ENCODE measurements at places on chromosomes 12 and 14.
A peak's percentile ranks its signal among the peaks of the same experiment; 100 is the strongest.

- no peak for DNase-seq
Observed at GRCh38 chr14:90676912-90677311, 139.3 kb downstream of the TTC7B start.

DNA sequence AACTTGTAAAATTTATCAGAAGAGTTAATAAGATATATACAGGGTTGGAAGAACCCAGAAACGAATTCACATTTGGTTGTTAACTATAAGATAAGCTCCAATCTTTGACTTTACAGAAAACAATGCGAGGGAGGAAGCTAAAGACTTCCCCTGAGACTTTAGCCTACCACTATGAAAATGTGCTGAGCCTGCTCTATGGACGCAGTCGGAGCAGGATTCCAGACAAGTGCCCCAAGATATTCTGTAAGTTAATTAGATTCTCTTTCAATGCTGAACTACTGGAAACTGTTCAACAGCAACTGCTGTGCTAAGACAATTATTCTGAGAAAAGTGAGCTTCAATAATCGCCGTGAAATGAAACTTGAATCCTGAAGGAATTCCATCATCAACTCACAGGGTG, 8.3 kb upstream of the LRRC10 start:
- no peak for DNase-seq

GRCh38 chr14:93207468-93208308, 632 bp downstream of the UBR7 start:
- peak; percentile 44 for DNase-seq

DNA sequence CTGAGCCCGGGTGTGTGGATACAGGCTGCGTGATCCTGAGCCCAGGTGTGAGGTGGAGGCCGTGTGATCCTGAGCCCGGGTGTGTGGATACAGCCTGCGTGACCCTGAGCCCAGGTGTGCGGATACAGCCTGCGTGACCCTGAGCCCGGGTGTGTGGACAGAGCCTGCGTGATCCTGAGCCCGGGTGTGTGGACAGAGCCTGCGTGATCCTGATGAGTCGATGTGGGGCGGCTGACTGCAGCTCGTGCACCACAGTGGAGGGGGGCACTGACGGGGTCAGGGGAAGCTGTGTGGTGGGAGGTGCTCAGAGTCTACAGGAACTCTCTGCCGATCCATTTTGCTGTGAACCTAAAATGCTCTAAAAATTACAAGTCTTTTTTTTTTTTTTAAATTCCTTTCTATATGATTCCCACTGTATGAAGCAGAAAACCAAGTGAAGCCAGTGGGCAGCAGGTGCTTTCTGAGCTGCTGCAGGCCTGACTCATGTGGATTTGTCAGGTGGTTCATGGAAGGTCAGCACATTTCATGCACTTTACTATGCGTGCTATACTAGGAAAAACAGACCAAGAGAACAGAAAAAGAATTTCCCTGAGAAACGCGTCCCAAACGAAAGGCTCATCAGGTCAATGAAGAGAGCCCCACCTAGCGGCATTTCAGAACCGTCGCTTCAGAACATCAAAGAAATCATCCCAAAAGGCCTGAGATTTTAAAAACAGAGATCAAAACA, 19.3 kb downstream of the BRF1 start:
- no peak for DNase-seq

DNA sequence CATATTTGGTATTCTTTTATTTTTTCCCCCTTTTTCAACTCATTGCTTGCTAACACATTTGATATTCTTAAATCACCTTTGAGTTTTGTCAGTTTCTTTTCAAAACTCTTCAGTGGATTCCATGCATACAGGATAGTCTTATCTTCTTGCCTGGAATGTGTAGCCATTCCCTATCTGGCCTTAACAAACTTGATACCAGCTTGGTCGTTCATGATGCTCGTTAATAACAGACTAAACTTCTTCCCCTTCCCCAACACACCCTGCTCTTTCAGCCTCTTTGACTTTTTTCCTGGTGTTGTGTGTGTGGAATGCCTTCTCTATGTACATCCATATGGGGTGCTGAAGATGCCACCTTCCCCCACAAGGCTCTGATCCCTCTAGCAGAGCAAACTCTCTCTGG, 17.7 kb upstream of the CALM1 start:
- no peak for DNase-seq

Measured in germinal center (tissue), 1 donor.